ENCODE measurements at places on chromosomes 16 and 17.

- DNase-seq, result no peak
These were observed 33.5 kb downstream of the CA10 start for GRCh38 chr17:52124993-52125392.

DNA sequence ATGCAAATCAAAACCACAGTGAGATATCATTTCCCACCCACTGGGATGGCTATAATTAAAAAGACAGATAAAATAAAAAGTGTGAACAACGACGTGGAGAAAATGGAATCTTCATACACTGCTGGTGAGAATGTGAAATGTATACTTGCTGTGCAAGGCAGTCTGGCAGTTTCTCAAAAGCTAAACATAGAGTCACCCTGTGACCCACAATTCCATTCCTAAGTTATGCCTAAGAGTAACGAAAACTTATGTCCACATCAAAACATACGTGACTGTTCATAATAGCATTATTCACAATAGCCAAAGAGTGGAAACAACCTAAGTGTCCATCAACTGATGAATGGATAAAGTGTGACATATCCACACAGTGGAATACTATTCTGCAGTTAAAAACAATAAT, 38.1 kb upstream of the VPS4A start:
- DNase-seq, result no peak

DNA sequence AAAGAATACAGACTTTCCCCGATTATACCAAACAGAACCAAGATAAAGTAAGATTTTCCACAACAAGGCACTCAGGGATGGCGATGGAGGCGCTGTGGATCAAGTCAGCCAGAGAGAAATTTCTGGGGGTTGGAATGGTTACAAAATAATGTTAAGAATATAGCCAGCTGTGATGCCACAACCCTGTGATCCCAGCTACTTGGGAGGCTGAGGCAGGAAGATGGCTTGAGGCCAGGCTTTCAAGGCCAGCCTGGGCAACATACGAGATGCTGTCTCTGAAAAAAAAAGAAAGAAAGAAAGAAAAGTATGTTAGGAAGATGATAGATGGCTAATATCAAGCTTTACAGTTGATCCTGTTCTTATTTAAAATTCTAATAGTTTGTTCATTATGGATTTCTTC, 10.6 kb upstream of the ALOX12 start:
- DNase-seq, result no peak

DNA sequence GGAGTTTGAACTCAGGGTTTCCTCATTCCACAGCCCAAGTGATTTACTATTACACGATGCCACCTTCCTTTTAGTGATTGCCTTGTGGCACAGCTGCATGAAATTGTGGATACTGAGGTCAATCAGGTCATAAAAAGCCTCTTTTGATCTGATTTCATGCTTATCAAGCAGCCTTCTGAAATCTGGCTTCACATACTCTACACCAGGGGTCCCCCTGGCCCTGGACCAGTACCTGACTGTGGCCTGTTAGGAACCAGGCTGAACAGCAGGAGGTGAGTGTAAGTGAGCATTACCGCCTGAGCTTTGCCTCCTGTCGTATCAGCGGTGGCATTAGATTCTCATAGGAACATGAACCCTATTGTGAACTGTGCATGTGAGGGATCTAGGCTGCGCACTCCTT, 13.8 kb downstream of the SLFN5 start:
- peak; percentile 78 for DNase-seq

- no peak for DNase-seq
These were observed 6.3 kb downstream of the CCL11 start for GRCh38 chr17:34291721-34292348.

GRCh38 chr17:80261159-80261894, 675 bp downstream of the RNF213 start:
- DNase-seq, result peak; percentile 84

GRCh38 chr17:27756467-27757371, 43.6 kb downstream of the NOS2 start:
- peak; percentile 83 for DNase-seq

DNA sequence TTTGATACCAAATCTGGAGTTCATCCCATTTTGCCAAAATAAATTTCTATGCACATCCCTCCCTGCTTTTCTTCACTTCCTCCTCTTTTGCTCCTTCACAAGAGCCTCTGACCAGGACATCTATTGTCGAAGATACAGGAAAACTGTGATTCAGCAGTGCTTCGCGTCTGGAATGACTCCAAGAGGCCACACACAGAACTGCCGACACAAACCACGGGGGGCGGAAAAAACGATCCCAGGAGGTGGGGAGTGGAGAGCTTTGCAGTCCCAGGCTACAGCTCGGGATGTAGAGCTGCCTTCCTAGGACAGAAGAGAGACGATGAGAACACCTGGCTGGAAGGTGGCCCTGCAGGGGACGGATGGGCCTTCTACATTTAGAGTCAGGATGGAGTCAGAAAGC, 102.8 kb downstream of the XYLT1 start:
- DNase-seq, result no peak

- DNase-seq, result no peak
These were observed 10.4 kb upstream of the NLRC3 start for GRCh38 chr16:3587547-3588110.
